Retina (tissue), 1 donor: ENCODE measurements at places on chromosomes 3 and 15.

DNA sequence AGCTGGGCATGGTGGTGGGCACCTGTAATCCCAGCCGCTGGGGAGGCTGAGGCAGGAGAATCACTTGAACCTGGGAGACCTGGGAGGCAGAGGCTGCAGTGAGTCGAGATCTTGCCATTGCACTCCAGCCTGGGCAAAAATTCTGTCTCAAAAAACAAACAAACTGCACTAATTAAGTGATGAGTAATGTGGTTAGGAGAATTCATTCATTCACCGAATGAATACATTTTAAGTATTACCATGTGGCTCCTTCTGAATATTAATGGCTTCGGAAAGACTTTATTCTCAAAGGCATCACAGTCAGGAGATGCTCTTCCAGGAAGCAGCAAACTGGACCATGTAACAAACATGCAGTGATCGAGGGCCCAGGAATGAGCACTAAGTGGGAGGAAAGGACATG is 23.6 kb downstream of the SPTSSB start:
- no peak for DNase-seq

- DNase-seq, result no peak
Measured at GRCh38 chr15:89648106-89649012, 6.9 kb downstream of the KIF7 start.

- no peak for DNase-seq
Measured at GRCh38 chr15:64687688-64688087, 87.7 kb downstream of the RBPMS2 start.

GRCh38 chr3:117104792-117105191 is 395.2 kb downstream of the TUSC7 start:
- DNase-seq, result no peak

- no peak for DNase-seq
Measured at GRCh38 chr15:68528626-68529290, 50.0 kb upstream of the CORO2B start.

GRCh38 chr3:51198477-51198876 is 186.6 kb upstream of the MANF start:
- no peak for DNase-seq

- no peak for DNase-seq
Measured at GRCh38 chr3:171351676-171352075, 108.5 kb downstream of the TNIK start.

DNA sequence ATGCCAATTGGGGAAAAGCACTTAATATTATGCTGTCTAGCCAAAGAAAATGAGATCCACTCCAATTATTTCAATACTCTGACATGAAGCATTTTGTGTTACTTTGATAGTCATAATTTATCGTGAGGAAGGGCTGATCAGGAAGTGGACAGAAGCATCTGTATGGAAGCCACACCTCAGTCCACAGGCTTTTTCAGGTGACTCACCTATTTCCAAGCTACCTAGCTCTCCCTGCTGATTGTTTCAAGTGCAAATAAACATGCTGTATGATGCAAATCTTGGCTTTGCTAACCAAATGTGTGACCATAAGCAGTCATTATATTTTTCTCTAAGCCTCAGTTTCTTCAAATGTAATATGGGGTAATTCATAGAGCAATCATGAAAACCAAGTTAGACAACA is 30.8 kb upstream of the CPB1 start:
- DNase-seq, result no peak

GRCh38 chr15:39404767-39405181 is 176.1 kb upstream of the THBS1 start:
- no peak for DNase-seq

DNA sequence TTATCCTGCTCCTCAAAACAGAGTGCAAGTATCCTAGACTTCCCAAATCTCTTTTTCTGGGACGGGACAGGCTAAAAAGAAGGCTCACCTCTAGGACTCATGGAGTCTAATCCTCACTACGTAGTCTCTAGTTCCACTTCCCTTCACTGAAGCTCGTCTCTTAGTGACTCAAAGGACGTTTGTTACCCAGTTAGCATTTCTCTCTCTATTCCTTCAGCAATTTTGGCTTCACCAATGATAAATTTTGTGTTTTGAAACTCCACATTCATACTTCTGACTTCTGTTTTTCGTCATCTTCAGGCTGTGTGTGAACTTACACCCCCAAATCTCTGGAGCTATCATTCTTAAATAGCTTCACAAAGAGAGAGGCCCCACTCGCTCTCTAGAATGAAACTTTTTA is 627.1 kb downstream of the NAALADL2 start:
- DNase-seq, result no peak

- no peak for DNase-seq
Measured at GRCh38 chr15:44015545-44016305, 179.3 kb downstream of the FRMD5 start.

GRCh38 chr15:31440754-31441311 is 114.2 kb downstream of the KLF13 start:
- peak; percentile 72 for DNase-seq
